ENCODE measurements at places on chromosomes 12 and 14.

DNA sequence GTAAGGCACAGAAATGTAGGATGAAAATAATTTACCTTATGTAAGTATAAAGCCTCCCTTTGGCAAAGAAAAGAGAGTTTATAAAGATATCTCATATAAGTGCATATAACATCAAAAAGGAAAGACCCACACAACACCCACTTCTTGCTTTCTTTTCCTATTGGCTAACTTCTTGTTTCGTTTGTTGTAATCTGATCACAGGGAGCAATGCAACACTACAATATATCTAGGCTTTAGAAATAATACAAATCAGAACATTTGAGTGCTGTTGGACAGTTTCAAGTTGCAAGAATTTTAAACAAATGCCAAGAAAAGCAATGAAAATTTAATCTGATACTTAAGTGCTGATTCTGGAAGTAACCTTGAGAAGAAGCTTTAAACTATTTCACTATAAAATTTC, 1.3 kb downstream of the FGD6 start:
- no peak for DNase-seq

GRCh38 chr14:90551733-90552464, 155.1 kb downstream of the CALM1 start:
- no peak for DNase-seq

GRCh38 chr14:59308673-59309072, 120.2 kb downstream of the DAAM1 start:
- DNase-seq, result no peak

DNA sequence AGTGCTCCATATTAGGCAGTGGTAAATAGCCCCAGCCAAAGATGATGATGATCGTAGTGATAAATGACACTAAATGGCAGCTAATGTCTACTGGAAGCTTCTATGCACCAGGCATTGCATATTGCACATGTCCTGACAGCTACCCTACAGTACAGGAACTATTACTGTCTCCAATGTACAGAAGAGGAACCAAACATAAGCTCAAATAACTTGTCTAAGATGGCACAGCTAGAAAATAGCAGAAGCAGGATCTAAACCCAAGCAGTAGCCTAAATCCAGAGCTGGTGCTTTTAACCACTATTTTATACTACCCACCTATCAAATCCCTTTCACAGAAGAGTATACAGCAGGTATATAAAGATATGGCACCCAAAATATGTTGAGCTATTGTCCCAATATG, 28.9 kb downstream of the ESR2 start:
- DNase-seq, result no peak

DNA sequence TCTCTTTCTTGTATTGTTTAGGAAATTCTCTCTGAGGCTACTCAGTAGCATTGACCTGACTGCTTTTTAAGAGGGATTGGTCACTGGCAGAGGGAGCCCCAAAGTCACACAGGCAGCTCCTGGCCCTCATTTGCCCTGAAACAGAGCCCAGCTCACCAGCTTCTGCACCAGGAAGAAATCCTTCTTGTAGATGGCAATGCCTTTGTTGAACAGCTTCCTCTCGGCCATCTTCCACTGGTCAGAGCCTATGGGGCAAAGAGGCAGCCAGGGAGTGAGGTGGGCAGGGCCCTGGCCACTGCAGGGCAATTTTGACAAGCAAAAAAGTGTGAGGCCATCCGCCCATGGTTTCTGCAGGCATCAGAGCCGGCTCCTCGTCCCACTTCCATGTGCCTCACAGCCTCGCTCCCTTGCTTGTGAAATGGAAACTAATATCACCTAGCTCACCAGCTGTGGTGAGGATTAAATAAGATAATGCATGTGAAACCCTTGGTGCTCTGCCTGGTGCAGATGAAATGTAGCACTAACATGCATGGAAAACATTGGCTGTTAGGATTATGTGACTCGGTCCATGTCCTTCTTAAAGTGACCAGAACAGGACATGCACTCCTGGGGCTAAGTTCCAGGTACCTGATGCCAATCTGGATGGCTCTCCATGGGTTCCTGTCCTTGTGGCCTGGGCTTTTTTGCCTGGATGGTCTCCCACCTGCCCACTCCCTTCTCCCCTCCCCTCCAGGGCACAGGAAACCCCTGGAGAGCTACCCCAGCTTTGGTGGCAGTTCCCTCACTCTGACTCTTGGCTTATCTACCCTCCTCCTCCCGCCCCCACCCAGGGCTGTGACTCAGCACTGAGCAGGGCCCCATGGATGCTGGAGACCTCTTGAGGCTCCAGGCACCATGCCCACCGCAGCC, 11.2 kb upstream of the PNMA1 start:
- no peak for DNase-seq

DNA sequence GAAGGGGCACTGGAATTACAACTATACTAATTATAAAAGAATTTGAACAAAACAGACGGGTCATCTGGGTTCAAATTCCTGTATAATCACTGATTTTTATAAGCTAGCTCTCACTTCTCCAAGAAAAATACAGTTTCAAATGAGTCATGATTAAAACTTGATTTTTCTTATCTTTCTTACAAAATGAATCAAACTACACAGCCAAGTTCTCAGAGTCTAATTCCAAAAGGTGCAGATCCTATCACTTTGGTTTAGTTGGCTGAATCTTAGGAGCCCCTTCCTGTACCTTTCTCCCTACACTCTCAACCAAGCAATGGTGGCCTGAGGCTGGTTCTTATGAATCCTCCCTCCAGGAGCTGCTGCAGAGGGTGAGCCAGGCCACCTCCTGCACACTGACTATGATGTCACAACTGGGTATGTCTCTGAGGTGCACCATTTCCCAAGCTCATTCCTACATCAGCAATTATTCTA, 43.8 kb upstream of the BMP4 start:
- DNase-seq, result no peak

DNA sequence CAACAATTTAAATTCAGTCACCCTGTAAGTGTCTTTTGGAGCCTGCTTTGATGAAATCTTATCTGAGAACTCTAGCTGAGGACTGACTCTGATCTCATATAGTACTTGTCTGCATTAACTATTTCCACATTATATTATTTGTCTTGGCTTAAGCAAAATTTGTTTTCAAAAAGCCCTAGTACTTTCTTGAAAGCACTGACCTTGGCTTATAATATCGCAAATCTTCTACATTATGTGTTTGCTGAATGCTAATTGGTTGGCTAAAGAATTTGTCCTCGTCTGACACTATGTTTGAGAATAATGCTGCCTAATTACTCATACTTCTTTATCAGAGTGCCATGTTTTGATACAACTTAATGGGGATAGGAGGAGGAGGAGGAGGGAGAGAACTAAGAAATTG, 46.9 kb upstream of the FLRT2 start:
- DNase-seq, result no peak

- no peak for DNase-seq
Measured at GRCh38 chr14:70186900-70187451, 1.8 kb downstream of the SLC8A3 start.

DNA sequence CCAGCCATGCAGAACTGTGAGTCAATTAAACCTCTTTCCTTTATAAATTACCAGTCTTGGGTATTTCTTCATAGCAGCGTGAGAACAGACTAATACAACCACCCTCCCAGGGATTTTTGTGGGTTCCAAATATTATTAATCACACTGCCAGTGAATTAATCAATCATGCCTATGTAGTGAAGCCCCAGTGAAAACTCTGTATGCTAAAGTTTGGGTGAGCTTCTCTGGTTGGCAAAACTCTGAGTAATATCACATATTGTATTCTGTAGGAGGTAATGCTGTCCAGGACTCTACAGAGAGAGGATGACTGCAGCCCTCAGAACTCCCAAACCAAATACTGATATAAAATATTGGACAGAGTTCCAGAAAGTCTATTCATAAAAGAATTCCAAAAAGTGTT, 216.9 kb downstream of the RPAP3 start:
- DNase-seq, result no peak

- no peak for DNase-seq
Measured at GRCh38 chr12:83476695-83477690, 790.3 kb downstream of the TMTC2 start.

- DNase-seq, result no peak
Measured at GRCh38 chr12:78759367-78759766, 105.2 kb upstream of the SYT1 start.

DNA sequence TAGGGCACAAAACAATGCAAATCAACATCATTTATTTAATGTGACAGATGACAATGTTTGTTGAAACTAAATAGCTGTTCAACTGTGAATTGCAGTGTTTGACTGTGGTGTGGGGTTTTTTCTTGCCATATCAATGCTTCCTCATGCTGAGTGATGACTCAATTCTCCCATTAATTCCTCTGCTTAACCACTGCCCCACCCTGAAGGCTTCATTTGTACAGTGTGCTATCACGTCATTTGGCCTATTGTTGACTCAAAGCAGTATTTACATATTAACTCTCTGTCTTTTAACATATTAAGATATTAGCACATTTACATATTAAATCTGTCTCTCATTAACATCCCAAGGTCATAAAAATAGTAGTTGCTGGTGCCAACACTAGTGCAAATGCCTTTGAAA, 164.8 kb upstream of the NRXN3 start:
- no peak for DNase-seq

- no peak for DNase-seq
Measured at GRCh38 chr14:52429451-52429850, 115.3 kb downstream of the PTGER2 start.

DNA sequence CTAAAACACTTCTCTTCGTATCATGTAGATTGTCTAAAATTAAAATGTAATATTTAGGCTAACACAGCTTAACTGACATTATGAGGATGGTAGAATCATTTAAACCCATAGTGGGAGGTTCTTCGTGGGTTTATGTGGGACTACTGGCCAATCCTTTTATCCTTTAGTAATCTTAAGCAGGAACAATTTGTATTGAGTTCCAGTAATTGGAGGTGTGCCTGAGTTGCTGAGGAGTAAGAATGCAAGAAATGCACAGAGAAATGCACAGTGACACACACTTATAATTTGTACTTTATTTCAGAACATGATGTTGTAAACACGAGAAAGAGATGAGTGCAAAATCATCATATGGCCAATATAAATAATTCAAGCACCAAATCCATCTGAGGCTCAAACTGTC, 22.3 kb downstream of the OTOGL start:
- DNase-seq, result no peak

DNA sequence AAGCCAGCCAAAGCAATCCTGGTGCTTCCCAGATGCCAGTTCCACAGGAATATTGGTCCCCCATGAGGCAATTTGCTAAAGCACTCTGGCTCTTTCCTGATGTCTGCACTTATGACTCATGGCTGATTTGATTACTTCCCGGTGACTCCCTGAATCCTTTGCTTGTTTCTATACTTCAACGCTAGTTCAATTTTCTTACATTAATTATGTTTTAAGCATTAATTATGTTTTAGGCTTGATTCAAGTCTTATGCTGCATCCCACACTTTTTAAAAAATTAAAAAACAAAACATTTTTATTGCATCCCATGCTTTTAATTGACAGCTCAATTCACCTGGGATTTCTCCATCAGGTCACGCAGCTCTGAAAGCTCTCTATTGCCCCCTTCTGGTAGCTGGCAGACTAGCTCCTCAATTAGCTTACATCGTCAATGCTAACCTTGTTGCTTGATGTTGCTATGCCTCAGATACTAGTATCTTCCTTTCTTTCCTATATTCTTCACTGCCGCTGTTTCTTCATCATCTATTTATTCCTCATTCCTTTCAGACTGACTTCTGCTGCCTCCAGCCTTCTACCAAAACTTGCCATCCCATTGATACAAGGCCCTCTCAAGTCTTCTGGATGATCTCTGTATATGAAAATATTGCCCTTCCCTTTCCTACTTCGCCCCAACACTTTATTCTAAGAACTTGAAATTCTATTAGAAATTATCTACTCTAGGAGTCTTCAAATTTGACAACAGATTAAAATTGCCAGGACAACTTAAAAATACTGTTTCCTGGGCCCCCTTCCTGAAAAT, 32.0 kb downstream of the TSHR start:
- DNase-seq, result peak; percentile 87

DNA sequence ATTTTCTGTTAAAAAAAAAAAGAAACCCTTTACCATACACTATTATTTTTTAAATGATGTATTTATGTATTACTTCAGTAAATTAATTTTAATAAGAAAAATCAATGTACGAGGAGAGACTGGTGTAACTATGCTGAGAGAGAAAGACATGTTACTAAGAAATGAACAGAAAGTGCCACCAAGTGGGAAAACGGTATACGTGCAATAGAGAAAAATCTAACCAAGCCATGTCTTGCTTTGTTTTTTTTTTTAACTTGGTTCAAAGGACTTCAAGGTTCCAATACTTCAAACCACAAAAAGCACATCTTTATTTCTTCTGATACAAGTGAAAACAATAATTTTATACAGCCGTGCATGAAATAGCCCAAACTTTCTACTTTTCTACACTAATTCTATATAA, 22.9 kb downstream of the NDUFA12 start:
- DNase-seq, result peak; percentile 65

DNA sequence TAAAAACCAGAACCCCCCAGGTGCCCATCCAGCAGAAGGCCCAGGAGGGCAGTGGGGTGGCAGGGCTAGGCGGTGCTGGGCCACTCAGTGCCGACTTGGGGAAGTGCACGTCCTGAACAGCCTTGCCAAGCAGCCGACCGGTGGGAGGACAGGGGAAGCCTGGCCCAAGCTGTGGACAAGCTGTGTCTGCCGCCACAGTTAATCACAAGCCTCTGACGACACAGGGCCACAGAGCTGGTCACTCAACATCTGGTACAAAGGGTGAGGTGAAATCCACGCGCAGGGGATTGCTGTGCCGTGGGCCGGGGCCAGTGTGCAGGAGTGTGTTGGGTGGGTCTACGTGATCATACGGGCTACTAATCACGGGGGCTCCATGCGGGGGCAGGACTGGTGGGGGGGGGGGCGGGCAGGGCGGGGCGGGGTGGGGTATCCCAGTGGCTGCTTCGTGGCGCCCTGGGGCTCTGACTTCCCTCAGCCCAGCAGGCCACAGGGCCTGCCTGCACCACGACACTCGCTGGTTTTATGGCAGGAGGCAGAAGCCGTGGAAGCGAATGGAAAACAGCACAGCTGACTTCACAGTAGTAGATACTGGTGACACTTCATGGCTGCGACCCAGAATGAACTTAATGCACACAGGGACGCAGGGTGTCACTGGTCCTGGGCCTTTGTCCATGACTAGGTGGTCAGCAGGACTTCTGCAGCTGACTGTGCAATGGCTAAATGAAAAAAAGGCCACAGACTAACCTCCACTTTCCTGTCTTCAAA, 10.2 kb downstream of the AMN start:
- DNase-seq, result no peak

GRCh38 chr12:2853626-2854025, 3.2 kb downstream of the TEX52 start:
- DNase-seq, result no peak

GRCh38 chr12:115835445-115835844, 442.0 kb downstream of the MED13L start:
- no peak for DNase-seq
